Activated CD4-positive, CD25-positive, alpha-beta regulatory T cell treated with anti-CD3 and anti-CD28 coated beads, Interleukin-2, amount 50 U/mL, for 16 hours (primary cell): ENCODE measurements at places on chromosomes 16 and 17.

- no peak for DNase-seq
These were observed at the start of gene TBKBP1 for GRCh38 chr17:47693731-47694580. Gene TBKBP1, plus strand, starts transcription at chr17:47694161. Its CDS starts 1,952 bp downstream, at chr17:47696113.

DNA sequence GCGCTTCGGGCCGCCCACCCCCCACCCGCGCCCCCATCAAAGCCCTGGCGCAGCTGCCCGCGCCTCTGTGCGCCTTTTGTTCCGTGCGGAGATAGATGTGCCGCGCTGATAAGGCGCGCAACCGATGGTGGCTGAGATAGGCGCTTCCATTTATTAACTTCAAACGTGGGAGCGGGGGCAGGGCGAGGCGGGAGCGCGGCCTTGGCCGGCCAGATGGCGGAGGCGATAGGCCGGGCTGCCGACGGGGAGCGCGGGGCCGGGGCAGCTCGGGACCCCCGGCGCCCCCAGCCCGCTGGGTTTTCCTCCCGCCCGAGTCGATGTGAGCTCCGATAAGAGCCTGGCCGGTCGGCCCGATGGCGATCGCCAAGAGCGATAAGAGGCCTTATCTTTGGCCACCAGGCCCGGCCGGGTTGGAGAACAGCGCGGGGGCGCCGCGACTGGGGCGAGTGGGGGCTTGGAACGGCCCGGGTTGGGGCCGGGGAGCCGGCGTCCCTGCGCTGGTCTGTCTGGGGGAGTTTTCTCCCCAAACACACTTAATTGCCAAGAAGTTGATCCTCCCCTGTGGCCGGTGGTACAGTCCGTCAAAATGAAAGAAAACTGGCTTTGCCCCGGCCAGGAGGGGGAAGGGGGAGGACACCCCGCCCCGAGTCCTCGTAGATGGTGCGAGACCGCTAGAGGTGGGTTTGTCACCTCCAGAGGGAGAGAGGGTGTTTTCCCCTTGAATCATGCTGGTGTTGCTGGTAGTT lies 2.7 kb downstream of the ZFPM1 start:
- peak; percentile 54 for DNase-seq

DNA sequence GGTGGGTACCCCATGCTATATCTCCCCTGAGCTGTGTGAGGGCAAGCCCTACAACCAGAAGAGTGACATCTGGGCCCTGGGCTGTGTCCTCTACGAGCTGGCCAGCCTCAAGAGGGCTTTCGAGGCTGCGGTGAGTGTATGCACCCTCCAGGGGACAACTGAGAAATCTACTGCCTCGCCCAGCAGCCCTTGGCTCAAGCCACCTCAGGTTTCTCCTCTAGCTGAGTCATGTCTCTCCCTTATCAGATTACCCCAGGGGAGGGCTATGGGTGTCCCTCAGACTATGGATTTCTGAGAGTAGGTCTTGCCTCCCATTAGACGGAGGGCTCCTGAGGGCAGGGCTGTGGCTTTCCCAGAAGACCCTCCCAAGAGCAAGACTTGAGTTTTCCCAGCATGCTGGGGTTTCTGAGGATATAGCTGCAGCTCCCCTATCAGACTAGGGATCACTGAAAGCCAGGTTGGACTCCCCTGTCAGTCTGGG lies 6.7 kb downstream of the NEK8 start:
- no peak for DNase-seq

DNA sequence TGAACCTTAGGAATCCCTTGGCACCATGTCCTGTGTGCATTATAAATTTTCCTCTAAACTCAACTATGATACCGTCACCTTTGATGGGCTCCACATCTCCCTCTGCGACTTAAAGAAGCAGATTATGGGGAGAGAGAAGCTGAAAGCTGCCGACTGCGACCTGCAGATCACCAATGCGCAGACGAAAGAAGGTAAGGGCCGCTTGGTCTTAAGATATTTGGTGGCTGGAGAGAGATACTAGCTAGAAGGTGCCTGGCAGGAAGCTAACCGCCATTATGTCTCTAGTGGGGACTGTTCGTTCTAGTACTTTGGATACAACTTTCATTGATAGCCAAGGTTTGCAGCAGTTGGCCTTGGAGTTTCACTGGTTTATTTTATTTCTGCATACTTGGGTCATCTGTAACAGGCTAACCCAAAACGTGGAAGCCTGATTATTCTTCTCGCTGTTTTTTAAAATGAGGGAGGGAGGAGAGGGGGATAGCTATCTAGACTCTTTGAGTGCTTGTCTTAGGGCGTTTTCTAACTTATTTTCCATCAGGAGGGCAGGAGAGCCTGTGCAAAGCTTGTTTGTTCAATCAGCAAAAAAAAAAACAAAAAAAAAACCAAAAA lies 1.3 kb downstream of the RBBP6 start:
- no peak for DNase-seq

- no peak for DNase-seq
These were observed 70.3 kb upstream of the LGALS9 start for GRCh38 chr17:27560668-27561067.

GRCh38 chr17:43655693-43656255 lies 5.9 kb downstream of the MEOX1 start:
- no peak for DNase-seq

DNA sequence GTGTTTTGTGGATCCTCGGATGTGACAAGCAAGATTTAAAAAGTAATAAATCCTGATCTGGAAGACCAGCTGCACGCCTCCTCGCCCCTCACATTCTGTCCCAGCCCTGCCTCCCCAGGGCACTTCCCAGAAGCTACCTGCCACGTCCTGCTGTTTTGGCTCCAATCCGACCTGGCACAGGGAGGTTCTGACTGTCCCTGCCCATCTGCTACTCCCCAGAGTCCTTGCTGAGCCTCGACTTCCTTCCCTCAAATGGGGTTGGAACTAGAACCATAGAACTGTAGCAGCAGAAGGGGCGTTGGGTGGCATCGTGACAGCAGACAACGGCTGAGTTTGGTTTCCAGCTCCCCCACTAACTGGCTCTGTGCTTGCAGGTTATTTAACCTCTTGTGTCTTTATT lies 71.7 kb downstream of the RPH3AL start:
- DNase-seq: no peak

DNA sequence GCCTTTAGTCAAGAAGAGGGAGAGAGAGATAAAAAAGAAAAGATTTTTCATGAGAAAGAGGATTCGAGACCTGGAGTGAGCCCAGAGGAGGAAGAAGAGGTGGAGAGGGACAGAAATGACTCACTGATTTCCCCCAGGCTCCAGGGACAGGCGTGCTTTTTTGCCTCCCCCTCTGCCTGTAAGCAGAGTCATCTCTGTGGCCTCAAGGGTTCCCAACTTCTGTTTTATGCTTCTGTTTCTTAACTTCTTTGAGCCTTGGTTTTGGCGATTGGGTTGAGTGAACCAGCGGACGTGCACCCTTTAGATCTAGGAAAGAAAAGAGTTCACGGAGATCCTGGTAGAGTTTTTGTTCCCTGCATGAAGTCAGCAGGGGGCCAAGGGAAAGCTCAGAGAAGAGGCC lies 147.9 kb upstream of the NOL11 start:
- no peak for DNase-seq

DNA sequence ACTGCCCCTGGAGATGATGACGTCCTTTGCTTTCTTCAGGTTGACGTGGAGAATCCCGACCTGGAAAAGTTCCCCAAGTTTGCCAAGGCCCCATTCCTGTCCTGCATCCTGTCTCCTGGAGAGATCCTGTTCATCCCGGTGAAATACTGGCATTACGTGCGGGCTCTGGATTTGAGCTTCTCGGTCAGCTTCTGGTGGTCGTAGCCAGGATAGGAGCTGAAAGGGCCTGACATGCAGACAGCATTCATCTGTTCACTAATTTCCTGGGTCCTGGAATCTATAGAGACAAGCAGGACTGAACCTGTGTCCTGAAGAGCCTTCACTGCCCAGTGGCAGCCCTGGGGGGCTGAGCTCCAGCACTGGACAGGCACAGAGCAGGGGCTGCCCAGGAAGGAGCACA lies 17.2 kb downstream of the KDM8 start:
- no peak for DNase-seq

- no peak for DNase-seq
These were observed 7.4 kb downstream of the MAF start for GRCh38 chr16:79593074-79593531.

DNA sequence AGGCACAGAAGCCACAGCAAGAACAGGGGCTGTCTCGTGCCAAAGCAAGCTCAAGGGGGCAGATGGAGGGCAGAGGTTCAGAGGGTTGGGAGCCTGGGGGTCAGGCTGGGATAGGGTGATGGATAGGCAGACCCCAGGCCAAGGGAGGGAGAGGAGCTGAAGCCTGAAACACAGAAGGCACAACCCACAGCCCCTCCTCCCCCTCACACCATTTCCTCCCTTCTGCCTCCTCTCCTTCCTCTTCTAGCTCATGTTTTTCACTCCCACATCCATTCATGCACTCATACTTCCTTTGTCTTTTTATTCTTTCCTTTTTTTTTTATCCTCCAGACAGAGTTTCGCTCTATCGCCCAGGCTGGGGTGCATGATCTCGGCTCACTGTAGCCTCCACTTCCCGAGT lies 61.1 kb downstream of the SOCS1 start:
- no peak for DNase-seq

DNA sequence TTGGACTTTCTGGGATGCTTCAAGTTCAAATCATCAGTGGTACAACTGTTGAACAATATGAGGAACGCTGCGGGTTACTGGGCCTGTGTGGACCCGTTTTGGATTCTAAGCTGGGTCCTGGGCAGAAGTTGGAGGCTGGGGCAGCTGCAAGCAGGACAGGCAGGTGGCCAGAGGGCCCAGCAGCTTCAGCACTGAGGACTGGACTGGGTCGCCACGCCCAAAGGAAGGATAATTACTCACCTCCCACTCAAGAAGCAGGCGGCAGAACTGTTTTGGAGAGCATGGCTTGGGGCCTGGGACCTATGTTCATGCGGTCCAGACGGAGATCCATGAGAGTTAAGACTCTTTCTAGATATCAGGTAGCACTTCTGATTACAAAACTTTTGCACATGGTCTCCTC lies 1.5 kb upstream of the ZNHIT3 start:
- DNase-seq: no peak

DNA sequence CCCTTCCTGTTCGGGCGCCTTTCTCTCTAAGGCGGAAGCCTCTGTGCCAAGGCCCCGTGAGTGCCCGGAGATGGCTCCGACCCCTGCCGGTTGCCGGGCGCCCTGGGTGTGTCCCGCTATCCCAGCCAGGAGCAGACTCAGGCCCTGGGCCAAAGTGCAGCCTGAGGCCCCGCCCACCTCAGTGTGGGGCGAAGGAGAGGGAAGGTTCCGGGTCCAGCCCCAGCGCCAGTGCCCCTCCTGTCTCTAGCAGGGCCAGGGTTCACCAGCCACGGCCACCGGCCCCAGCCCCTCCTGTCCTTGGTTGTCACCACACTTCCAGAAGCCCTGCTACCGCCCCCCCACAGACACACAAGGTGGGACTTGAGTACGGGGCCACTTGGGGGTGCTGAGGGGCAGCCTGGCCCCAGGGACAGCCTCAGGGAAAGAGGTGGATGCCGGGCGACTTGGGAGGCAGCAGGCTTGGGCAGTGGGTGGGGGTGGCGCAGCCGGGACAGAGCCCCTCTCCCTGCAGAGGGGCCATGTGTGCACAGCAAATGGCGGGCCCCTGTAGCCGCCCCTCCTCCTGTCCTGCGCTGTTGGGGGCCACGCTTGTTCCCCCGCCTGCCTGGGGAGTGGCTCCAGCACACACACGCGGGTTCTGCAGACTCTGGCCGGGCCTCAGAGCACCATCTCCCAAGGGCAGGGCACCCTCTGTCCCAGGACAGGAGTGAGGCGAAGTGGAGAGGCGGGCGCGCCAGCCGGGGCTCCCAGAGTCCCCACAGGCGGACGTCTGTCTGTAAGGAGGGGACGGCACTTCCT lies 6.0 kb downstream of the C1QTNF8 start:
- no peak for DNase-seq

DNA sequence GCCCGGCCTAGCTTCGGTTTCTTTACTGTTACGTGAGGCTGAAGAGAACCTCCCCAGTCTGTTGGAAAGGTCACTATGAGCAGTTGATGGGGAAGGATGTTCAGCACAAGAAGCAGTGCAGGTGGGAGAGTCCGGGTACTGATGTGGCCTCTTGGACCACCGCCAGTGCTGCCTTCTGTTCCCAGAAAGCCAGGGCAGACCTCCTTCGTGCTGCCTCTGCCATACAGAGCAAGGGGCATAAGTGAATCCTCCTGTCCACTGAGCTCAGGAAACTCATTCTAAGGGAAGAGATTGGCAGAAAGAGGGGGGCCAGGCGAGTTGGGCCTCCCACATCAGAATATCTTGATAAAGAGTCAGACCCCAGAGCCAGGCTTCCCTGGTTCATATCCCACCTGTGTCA lies 3.7 kb downstream of the PPP4C start:
- DNase-seq: no peak

GRCh38 chr16:57870753-57871454 lies 68.6 kb upstream of the KIFC3 start:
- DNase-seq: no peak

DNA sequence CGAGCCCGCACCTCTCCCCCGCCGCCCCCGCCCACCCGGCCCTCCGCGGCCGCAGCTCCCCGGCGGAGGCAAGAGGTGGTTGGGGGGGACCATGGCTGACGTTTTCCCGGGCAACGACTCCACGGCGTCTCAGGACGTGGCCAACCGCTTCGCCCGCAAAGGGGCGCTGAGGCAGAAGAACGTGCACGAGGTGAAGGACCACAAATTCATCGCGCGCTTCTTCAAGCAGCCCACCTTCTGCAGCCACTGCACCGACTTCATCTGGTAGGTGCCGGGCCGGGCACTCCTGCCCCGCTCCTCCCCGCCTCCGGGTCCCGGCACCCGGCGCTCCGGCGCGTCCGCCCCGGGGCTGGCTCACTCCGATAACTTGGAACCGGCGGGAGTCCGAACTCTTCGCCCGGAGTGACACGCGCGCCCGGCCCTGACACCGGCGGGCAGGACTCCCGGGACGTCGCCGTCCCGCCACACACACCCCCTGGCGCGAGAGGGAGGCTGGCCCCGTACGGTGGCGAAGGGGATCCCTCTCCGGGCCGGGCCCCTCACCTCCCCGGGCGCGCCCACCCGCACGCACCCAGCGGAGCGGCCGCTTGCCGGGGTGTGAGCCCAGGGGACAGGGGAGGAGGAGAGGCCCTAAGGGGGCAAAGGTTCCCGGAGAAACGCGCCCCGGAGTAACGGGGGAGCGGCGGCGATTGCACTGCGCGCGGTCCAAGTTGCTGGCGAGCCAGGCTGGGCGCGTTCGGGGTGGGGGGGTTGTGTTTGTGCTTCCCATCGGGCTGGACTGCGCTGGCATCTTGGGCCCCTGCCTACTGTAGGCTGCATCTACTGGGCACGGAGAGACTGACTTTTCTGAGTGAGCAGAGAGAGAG lies 581 bp downstream of the PRKCA start:
- DNase-seq: no peak

DNA sequence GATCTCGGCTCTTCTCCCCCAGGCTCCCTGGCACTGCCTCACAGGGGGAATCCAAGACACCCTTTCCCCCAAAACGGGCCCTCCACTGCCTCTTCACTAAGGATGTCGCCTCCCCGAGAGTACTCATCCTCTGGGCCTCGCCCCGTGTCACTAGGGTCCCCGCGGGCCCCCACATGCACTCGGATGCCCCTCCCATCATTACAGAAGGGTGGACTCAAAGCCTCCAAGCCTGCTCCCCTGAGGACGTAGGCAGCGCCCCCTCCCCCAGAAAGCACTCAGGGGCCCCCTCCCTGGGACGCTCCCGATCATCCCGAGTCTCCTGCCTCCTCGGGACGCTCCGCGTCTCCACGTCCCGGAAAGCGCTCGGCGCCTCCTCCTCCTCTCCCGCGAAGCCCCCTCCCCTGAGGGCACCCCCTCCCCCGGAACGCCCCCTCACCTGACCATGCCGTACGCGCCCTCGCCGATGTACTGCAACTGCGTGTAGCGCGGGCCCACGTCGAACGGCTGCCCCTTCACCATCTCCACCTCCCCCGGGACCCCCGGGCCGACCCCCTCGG lies 338 bp downstream of the MAPK3 start:
- DNase-seq: no peak

GRCh38 chr16:85615014-85615851 lies 2.1 kb downstream of the GSE1 start:
- DNase-seq: no peak
